OCI-LY7 (cell line): ENCODE measurements at places on chromosomes 6 and 20. TPM values are rescaled to one million over a fixed set of nuclear protein-coding genes. Genes with fewer than 3 reads are reported as not detected.

Gene ADGRF5
- not detected in 2 replicates for total RNA-seq

Gene PCSK2
- total RNA-seq = not detected in 2 replicates

Gene HSPA12B
- not detected in 2 replicates for total RNA-seq

Gene RING1
- total RNA-seq = 40.0 and 42.7 TPM in 2 replicates

Gene MYLK2
- 0.61 and 0.67 TPM in 2 replicates for total RNA-seq

Gene SIRPD
- total RNA-seq = not detected in 2 replicates

Gene NKAIN4
- total RNA-seq = not detected in 2 replicates

Gene APOM
- total RNA-seq = 2.1 and 3.6 TPM in 2 replicates

Gene SYCP2
- 0.19 and 0.22 TPM in 2 replicates for total RNA-seq

Gene TPBG
- not detected in 2 replicates for total RNA-seq

Gene UNC5CL
- 0.49 and 0.63 TPM in 2 replicates for total RNA-seq

Gene B4GALT5
- total RNA-seq = 14.8 and 18.8 TPM in 2 replicates

Gene SLC35F1
- total RNA-seq = not detected in 2 replicates

Gene JAG1
- total RNA-seq = 0.67 and 1.7 TPM in 2 replicates

Gene C6orf15
- not detected in 2 replicates for total RNA-seq

Gene VIP
- not detected in 2 replicates for total RNA-seq

Gene CLDN20
- total RNA-seq = not detected in 2 replicates

Gene ZNF831
- total RNA-seq = 6.3 and 7.3 TPM in 2 replicates

Gene SF3B5
- 110 and 135 TPM in 2 replicates for total RNA-seq

Gene SLCO4A1
- total RNA-seq = 30.4 and 34.3 TPM in 2 replicates

Gene DEFB132
- not detected in 2 replicates for total RNA-seq

Gene BEND6
- total RNA-seq = 1.5 and 2.9 TPM in 2 replicates

Gene GRM4
- 0.85 and 1.3 TPM in 2 replicates for total RNA-seq

Gene NEURL2
- 6.2 and 9.9 TPM in 2 replicates for total RNA-seq
